ENCODE measurements at places on chromosomes 1 and 21.

DNA sequence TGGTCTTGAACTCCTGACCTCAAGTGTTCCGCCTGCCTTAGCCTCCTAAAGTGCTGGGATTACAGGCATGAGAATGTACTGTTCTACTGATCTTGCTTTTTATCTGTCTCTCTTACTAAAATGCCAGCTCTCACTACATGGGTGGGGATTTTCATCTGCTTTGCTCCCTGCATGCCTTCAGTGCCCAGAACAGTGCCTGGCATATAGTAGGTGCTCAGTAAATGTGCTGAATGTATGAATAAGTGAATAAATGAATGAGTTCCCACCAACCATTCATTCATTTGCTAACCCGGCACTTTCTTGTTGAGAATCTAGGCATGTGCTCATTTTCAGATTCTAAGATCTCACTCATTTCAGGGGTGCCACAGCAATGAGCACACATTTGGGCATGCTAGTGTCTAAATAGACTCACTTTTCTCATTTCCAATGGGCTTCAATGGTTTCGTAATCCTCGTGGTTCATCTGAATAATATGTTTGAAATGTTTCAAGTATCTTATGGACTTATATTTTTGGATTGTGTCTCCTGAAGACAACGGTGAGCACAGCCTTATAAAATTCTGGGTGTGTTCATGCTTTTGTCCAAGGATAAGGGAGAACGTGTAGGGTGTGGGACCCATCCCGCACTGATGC is 7.6 kb downstream of the DHRS3 start:
- DNase-seq = no peak

GRCh38 chr1:58576325-58576726 is 726 bp downstream of the TACSTD2 start:
- peak; percentile 71 for DNase-seq

GRCh38 chr1:17661546-17662157 is 93.5 kb upstream of the ACTL8 start:
- DNase-seq = peak; percentile 66

DNA sequence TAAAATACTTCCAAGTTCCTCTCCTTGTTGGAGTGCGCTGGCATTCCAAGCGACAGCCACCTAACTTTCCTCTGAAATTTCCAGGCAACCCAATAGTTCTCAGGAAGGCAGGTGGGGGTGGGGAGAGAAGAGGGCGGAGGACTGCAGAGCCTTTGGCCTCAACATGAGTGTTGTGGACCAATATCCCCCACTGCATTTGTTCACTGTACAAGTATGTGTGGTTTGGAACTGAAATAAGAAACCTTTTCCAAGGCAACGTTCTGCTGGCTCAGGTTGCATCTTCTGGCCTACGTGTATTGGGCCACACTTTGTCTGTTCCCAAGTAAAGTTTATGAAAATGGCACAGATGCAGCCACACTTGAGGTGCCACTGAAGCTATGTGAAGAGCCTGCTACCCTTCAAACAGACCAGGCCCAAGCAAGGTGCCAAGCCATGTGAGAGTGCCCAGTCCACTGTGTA is 153.4 kb downstream of the DHRS3 start:
- peak; percentile 50 for DNase-seq

GRCh38 chr1:150545486-150546032 is 3.6 kb upstream of the ADAMTSL4 start:
- no peak for DNase-seq

DNA sequence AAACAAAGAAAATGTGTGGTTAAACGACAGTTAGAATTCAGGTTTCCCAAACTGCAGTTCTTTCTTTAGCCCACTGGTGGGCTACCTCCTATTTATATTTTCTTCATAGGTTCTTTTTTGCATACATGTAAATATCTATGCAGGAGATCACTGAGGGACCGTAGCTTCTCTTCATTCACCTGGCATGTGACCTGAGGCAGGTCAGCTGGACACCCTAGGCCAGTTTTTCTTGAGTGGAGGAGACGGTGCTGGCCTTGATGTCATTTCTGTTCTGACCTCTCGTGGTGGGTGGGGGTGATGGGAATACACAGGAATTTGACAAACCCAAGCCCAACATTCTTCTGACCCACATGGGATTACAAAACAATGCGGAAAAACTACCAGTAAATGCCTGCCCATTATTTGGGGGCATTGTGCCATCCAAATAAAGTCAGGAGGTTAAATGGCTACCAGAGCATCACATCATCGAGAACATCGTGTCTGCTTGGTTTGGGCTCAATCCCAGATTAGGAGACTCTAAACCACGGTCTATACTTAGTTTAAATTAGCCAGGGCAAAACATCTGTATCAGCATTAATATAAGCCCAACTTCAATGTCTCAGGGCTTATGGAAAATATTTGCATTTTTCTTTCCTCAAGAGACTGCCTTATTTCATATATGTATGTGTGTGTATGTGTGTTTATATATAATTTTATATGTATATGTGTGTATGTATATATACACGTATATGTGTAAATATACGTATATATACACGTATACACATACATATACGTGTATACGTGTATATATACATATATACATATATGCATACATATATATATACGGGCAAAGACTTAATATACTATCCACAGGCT is 7.4 kb upstream of the IRF2BP2 start:
- no peak for DNase-seq

GRCh38 chr1:244427647-244428046 is 24.1 kb downstream of the ADSS2 start:
- DNase-seq = no peak

DNA sequence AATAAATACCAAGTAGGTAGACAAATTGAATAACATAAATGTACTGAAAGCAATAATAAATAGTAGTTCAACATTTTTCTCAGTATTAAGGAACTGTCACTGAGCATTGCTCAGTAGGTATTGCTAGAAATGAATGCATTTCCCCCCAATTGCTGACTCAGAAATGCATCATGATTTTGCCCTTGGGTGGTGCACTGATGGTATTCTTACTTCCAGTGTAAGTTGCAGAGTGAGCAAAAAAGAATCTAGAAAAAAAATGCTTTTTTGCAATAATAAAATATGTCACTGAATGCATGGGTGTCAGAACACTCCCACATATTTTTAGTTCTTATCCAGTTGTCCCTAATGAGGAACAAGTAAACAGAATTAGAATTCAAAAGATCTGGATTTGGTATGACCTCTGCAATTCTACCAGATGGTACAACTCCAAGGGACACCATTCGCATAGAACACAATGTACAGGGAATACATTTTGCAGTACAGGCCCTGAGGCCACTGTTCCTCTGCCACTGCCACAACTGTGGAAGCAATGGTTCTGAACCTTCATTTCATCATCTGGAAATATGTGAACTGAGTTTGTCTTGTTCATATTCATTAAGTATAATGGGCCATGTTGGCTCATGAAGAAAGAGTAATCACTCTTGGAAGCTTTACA is 78.0 kb downstream of the ATP6V1G3 start:
- no peak for DNase-seq

DNA sequence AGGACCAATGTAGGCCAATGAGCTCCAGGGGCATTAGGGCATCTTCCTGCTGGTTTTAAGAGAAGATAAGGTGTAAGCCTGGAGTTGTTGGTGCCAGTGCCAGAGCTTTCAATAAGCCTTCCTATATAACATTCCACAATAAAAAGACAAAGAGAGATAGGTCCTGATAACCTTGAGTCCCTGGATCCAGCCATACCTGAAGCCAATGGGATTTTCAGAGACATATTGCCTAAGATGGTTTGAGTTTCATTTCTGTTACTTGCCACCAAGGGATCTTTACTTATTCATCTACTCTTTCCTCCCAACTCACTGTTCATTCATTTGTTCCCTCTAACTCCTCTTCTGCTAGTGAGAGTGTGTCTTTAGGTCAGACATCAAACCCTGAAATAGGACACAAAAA is 68.8 kb upstream of the CAPZB start:
- no peak for DNase-seq

DNA sequence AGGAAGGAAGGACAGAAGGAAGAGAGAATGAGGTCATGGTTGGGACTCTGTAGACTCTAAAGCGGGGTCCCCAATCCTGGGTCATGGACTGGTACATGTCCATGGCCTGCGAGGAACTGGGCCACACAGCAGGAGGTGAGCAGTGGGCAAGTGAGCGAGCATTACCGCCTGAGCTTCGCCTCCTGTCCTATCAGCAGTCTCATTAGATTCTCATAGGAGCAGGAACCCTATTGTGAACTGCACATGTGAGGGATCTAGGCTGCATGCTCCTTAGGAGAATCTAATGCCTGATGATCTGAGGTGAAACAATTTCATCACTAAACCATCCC is 128.9 kb downstream of the TRABD2B start:
- DNase-seq = no peak

DNA sequence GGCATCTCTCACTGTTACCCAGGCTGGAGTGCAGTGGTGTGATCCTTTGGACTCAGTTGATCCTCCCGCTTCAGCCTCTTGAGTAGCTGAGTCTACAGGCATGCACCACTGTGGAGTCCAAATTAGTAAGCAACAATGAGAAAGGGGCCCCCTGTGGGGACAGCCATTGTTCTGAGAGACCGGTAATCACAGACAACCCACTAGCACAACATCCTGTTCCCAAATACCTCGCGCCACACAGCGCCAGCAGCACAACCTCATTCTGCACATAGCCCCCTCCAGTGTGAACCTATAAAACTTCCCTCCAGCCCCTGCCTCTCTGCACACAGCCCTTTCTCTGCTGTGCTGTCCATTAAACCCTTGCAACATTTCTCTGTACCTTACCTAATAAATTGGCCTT is 226.4 kb downstream of the DYRK1A start:
- DNase-seq = no peak

- no peak for DNase-seq
Observed at GRCh38 chr1:160727316-160727640, 11.8 kb upstream of the SLAMF7 start.

- DNase-seq = no peak
Observed at GRCh38 chr1:84269306-84269705, 32.2 kb upstream of the SAMD13 start.

GRCh38 chr1:117592155-117592554 is 13.7 kb upstream of the TENT5C start:
- DNase-seq = peak; percentile 74

GRCh38 chr1:84947536-84948410 is 49.1 kb downstream of the MCOLN2 start:
- no peak for DNase-seq

- no peak for DNase-seq
Observed at GRCh38 chr1:167548059-167548932, 5.3 kb downstream of the CREG1 start.

DNA sequence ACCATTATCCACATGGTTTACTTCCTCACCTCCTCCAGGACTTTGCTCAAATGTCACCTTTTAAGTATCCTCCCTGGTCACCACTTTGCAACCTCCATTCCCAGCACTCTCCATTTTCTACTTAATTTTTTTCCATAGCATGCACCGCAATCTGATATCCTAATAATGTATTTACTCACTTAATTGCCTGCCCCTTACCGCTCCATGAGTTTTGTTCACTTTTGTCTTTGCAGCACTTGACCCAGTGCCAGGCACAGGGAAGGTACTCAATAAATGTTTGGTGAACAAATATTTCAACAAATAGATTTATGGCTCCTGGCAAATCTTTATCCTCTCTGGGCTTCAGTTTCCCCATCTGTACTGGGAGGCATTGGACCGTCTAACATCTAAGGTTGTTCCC is 53.6 kb downstream of the UBE2T start:
- no peak for DNase-seq

DNA sequence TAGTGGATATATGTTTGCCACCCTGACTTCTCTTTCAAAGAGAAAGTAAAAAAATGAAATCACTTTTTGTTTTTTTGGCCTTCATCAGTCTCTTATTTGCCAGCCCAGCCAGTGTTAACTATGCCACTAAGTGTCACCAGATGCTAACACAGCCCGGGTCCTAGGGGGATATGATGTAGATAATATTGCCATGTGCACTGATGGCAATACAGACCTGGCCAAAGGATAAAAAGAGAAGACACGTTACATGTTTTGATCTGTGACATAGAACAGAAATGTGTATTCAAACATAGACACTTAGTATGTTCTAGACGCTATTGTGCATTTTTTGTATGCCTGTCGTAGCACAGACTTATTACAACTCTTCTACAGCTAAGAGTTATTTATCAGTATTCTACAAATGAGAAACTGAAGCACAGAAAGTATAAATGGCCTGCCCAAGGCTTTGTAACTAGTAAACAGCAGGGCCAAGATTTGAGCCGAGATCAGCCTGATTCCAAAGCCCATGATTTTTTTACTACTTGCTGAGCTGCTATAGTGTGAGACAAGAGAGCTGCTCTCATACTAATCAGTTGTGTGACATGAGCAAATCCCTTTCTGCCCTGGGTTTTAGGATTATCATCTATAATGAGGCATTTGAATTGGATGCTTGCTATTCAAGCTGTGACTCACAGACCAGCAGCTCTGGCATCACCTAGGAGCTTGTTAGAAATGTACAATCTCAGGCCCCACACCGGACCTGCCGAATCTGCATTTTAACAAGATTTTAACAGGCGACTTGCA is 6.3 kb downstream of the LRRC53 start:
- DNase-seq = no peak

DNA sequence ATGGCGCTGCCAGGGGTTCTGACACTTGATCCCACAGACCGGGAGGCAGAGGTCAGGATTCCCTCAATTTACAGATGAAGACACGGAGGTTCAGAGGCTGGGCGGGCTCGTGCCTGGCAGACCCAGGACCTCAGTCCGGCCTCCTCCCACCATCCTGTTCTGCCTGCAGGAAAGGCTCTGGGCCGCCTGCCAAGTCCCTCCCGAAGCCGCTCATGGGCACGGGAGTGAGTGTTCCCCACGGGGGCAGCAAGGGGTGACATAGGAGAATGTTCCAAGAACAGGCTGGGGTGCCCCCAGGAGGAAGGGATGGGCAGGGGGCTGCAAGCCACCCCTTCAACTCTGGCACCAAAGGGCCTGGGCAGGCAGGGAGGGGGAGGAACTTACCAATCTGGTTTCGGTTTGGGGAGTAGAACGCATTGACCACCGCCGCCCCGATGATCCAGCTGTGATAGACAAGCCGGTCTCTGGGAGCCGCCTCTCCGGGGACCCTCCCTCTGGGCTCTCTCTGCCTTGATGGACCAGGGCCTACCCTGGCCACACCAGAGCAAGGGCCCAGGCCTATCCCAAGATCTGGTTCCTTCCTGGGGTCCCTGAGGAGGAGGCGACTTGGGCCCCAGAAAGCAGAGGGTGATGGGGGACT is 7.5 kb downstream of the PRXL2B start:
- no peak for DNase-seq

DNA sequence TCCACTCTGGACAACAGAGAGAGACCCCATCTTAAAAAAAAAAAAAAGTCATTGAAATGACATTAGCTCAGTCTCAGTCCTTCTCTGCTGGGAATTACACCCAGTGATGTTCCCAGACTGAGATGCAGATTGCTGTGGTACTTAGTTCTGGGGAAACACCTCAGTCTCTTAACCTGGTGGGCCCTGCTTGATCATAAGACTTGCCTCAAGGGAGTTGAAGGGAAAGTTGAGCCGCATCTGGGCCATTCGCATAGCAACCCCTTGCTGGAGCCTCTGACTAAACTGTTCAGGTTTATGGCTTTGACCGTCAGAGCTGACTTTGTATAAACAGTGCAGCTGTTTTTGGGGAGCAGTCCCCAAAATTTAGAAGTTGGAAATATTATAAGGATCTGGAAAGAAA is 13.4 kb downstream of the FCRL4 start:
- DNase-seq = no peak
